ENCODE measurements at places on chromosomes 6 and 20. TPM values are rescaled to one million over a fixed set of nuclear protein-coding genes. Genes with fewer than 3 reads are reported as not detected.

DNA sequence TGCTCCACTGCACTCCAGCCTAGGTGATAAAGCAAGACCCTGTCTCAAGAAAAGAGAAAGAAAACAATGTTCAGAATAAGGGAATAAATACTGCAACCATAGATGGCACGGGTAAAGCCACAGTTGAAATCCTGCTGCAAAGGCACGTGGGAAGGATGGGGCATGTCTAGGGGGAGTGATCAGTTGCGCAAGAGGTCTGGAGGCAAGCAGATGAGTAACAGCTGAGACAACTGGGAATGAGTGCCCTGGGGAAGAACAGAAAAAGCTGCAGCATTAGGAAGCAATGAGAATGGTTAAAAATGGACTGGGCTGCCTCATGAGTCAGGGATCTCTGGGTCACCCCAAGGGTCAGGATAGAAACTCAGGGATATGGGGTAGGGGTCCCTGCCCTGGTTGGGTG is 96.3 kb downstream of the GMPR start:
- no peaks in the 10 kb centered on the region for H3K27me3 ChIP-seq
- H3K4me1 ChIP-seq: peaks cover 11% of the 10 kb centered on the region
- peak; percentile 47 for DNase-seq
- no peaks in the 10 kb centered on the region for H3K36me3 ChIP-seq

GRCh38 chr20:58431134-58431533 is 42.1 kb downstream of the VAPB start:
- peaks cover 9% of the 10 kb centered on the region for H3K36me3 ChIP-seq
- H3K4me3 ChIP-seq: no peak overlapping the region
- peaks cover 17% of the 10 kb centered on the region for H3K4me1 ChIP-seq
- H3K27me3 ChIP-seq: no peaks in the 10 kb centered on the region
- no peak overlapping the region for H3K27ac ChIP-seq

- H3K4me1 ChIP-seq: no peaks in the 10 kb centered on the region
- H3K4me3 ChIP-seq: no peak overlapping the region
Measured at GRCh38 chr20:56588996-56589395, 40.1 kb upstream of the TFAP2C start.

GRCh38 chr20:19658137-19658536 is 99.9 kb upstream of the RIN2 start:
- no peaks in the 10 kb centered on the region for H3K36me3 ChIP-seq
- H3K4me3 ChIP-seq: no peak overlapping the region
- no peak for DNase-seq
- no peaks in the 10 kb centered on the region for H3K4me1 ChIP-seq
- H3K27me3 ChIP-seq: no peaks in the 10 kb centered on the region

The CALHM4 gene
- total RNA-seq: not detected

The RIPPLY2 gene
- not detected for total RNA-seq

The LHFPL5 gene
- total RNA-seq: not detected

Measured in lung (tissue), 17 donors.